B cell (primary cell): ENCODE measurements at places on chromosomes 2 and 18. TPM values are rescaled to one million over a fixed set of nuclear protein-coding genes. Genes with fewer than 3 reads are reported as not detected.

DNA sequence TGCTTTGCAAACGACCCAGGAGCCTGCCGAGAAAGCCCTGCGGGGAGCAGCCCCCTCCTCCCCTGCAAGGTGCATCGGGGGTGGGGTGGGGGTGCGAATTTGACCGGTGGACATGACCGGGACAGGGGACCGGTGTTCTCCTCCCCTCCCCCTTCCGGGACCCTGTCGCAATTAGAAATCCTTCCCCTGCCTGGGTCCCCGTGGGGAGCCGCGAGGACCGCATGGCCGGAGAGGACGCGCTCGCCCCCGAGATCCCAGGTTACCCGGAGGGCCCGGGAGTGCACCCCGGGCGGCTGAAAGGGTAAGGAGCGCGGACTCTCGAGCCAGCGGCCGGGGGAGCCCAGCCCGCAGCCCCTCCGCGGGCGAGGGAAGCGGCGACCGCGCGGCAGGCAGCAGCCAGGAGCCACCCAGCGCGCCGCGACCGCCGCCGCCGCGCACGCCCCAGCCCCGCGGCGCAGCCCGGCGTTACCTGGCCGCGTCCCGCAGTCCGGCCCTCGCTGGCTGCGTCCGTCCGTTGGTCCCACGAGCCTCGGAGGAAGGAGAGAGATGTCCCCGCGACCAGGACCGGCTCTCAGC lies 482 bp downstream of the DLGAP1 start:
- no peak for DNase-seq

The CLIP4 gene
- 3.3 and 4.0 TPM in 2 replicates for polyA plus RNA-seq

- no peak for DNase-seq
Measured at GRCh38 chr18:159037-159652, 788 bp downstream of the USP14 start.

The ALLC gene
- not detected in 2 replicates for polyA plus RNA-seq
